Activated naive CD4-positive, alpha-beta T cell (primary cell): ENCODE measurements at places on chromosomes 13 and 19.

DNA sequence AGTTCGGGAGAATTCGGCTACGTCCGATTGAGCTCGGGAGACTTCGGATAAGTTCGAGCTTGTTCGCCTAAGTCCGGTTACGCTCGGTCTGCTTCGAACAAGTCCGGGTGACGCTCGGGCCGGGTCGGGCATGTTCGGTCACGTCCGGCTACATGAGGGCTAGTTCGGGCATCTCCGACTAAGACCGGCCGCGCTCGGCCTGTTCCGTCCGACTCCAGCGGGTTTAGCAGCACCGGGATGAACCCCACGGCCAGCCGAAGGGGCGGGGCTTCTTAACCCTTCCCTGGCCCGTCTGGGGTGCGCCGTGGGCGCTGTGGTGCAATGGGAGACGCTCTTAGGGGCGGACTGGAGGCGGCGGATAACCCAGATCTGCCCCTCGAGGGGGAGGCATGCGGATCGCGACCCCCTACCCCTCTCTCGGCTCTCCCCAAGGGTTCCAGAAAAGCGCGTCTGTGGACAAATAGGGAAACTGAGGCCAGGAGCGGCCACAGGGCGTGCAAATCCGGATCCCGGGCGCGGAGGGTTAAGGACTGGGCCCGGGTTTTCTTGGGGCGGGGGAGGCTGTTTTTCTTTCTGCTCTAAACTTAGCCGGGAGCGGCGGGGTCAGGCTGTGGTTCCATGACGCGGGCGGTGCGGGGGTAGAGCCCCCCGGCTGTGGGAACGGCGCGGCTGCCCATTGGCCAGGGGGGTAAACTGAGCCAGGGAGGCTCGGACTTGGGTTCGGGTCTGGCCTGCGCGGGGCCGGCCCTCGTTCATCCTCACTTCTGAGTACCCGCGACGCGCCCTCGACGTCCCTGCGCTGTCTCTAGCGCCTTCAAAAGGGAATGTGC is 1.5 kb downstream of the PDE4C start:
- DNase-seq, result peak; percentile 75

- DNase-seq, result no peak
Observed at GRCh38 chr13:47484548-47484947, 516.5 kb downstream of the SUCLA2 start.

DNA sequence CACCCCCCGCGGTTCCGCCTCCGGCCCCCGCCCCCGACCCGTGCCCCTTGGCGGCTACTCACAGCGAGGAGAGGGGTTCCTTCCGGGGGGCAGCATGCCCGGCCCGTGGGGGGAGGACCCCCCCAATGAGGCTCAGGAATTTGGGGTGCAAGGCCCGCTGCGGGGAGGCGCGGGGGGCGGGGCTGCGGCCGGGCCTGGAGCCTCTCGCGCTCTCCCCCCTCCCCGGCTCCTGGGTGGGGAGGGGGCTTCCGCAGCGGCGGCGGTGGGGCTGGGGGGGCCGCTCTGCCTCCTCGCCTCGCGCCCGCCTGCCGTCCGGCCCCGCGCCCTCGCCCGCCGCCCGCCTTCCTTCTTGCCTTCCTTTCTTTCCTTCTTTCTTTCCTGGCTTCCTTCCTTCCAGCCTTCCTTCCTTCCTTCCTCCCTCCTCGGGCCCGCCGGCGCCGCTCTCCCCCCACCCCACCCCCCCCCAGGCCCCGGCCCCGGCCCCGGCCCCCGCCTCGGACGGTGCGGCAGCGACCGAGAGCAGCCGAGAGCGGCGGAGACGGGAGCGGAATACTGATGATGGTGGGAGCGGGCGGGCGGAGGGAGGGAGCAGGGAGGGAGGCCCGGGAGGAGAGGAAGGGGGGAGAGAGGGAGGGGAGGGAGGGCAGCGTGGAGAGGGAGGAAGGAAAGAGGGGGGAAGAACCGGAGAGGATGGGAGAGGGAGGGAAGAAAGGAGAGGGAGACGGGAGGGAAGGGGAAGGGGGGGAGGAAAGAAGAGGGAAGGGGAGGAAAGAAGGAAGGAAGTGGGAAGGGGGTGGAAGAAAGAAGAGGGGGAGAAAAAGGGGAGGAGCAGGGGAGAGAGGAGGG is at the start of gene LRRC4B:
Gene LRRC4B (minus strand): TSS at position 554 of the 846 bp plus-strand sequence. CDS start 19,597 bp downstream, outside the sequence.
- DNase-seq, result no peak

GRCh38 chr13:22175815-22176214 is 504.9 kb downstream of the FGF9 start:
- no peak for DNase-seq

- DNase-seq, result no peak
Observed at GRCh38 chr13:76466043-76466442, 420.2 kb downstream of the KCTD12 start.

DNA sequence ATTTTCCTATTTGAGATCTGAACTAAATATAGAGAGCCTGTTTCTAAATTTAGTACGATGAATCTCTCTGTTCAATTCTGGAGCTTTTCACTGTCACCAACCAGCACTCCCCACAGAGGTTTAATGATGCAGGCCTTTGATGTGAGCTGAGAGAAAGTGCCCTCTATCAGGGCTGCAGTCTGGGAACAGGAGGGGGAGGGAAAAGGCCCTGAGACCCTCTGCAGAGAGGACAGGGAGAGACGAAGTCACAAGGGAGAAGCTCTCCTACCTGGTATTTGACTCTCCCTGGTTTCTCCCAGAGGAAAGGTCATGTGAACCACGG is 206.8 kb upstream of the SOX1 start:
- no peak for DNase-seq

- no peak for DNase-seq
Observed at GRCh38 chr13:27953676-27954405, 15.3 kb downstream of the CDX2 start.

- DNase-seq, result no peak
Observed at GRCh38 chr13:113741191-113741668, 17.8 kb upstream of the TMEM255B start.

- DNase-seq, result no peak
Observed at GRCh38 chr13:41136396-41137031, 3.9 kb upstream of the KBTBD6 start.

DNA sequence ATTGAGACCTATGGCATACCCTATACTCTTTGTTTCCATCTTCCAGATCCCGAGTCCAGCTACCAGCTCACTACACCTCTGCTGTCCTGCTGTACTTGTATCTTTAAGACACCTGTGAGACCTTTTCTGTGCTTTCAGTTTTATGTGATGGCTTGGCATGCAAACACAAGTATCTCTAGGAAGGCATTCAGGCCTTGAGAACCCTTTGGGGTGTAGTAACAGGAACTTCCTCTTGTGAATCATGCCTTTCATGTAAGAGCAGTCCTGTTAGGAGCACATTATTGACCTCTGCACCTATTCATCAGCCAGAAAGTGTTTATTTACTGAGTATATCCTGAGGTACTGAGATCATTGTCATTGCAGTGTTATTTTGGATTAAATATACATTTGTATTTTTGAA is 87.0 kb upstream of the HTR2A start:
- no peak for DNase-seq

DNA sequence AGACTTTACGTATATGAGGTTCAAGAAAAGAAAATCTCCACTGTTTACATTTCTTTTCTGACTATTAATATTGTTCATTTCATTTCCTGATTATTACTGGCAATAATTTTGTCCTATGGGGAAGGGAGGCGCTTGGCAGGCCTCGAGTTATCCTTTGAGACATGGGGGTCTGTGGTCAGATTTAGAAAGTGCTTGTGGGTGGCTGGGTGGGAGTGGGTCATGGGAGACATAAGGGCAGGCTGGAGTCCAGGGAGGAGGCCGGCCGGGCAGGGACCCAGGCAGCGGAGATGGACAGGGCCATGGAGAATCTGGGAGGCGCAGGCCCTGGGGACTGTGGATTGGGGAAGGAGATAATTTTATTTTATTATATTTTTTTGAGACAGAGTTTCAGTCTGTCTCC is 40.1 kb downstream of the LTBP4 start:
- DNase-seq, result no peak

DNA sequence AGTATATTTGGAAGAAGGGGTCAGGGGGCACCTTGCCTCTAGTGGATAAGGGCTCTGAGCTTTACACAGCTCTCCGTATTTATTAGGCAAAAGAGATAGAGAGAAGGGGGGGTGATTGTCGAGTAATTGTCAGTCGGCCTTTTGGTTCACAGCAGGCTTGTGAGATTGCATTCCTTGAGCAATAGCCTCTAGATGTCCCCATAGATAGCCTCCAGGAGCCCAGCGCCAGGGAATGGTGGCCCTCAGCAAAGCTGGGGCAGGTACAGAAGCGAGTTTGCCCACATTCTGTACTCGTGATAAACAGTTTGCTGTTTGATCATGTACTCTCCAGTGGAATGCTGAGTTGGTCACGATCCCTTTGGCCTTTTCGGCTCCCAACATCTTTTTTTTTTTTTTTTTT is 4.6 kb downstream of the ZNF613 start:
- no peak for DNase-seq

GRCh38 chr13:30906411-30907051 is 460 bp downstream of the MEDAG start:
- no peak for DNase-seq
